ENCODE measurements at places on chromosomes 12 and 14.

DNA sequence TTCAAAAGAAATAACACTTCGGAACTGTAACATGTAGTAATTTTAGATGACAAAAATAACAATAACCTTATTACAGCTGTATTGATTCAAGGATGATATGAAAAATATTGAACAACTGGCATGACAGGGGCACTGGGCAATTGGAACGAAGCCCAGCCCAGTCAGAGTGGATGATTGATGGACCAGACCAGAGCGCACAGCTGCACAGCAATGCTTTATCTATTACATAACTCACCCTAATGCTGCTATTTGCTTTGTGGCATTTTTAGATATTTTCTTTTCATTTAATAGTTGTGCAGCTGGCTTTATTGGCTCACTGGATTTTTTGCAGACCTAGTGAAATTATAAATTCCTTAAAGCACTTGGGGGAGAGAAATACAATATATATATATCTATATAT, 26.9 kb upstream of the FERMT2 start:
- no peak for DNase-seq

GRCh38 chr12:83603106-83603505, 916.4 kb downstream of the TMTC2 start:
- DNase-seq, result no peak

- no peak for DNase-seq
Measured at GRCh38 chr12:100404769-100405407, 48.0 kb downstream of the SLC17A8 start.

DNA sequence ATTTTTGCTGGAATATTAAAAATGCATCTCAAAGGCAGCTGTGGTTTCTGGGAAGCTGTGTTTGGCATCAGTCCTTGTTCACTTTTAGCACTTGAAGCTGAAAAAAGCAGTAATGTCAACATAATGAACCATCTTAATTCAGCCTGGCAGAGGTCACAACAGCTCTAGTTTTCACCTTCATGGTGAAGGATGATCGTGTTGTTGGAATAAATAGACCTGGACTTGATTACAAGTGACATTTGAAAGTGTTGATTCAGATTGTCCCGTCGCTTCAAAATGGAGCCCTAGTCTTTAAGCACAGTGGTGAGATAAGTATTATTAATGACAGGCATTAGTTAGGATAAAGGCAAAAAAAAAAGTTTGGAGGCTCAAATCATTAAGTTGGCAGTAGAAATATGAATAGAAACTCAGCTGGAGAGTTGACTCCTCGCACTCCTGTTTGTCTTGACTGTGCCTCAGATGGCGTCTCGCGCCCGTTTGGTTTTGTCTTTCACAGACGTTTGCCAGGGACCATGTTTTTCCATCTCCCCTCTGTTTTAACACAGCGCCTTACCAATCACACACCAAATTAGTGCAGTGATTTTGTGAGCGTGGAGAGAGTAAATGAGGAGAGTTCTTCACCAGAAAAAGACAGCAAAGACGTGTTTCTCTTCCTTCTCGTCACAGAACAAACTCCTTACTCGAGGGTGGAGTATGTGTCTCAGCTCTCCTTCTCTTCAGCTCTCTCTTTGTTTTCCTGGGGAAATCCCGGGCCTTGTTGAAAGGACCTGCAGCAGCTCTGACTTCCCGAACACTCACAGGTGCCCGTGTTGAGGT, 53.4 kb upstream of the MMP17 start:
- DNase-seq, result no peak

- DNase-seq, result no peak
Measured at GRCh38 chr14:101025131-101025530, 121.6 kb upstream of the RTL1 start.

DNA sequence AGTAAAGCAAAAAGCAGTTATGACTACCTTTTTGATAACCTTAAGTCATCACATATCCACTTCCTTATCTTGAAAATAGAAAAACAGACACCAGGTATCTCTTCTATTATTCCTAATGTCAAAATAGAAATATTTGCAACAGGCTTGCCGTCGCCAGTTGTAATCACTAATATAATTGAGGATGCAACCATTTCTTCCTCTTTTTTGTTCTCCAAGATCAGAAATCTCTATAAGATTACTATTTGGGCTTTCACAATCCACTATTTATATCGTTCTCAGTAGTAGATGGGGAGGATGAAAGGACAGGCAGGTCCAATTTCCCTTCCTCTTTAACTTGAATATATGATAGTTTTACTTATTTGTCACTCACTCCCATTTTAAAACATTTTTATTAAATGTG, 130.2 kb upstream of the HMGA2 start:
- no peak for DNase-seq

DNA sequence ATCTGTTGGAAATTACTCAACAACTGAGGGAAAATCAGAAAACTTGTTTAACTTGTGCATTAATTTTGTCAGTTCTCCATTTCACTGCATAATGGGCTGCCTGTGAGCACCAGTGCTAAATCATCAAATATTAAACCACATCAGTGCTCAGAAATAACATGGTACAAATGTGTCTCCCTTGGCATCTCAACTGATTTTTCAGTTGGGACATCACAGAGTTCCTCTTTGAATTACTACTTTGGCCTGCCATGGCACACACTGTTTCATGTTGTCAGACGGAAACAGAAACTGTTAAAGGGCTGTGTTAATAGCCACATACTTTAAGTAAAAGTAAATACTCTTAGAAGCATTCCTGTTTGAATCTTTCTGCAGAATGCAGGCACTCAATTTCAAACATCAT, 42.1 kb upstream of the STRN3 start:
- no peak for DNase-seq

DNA sequence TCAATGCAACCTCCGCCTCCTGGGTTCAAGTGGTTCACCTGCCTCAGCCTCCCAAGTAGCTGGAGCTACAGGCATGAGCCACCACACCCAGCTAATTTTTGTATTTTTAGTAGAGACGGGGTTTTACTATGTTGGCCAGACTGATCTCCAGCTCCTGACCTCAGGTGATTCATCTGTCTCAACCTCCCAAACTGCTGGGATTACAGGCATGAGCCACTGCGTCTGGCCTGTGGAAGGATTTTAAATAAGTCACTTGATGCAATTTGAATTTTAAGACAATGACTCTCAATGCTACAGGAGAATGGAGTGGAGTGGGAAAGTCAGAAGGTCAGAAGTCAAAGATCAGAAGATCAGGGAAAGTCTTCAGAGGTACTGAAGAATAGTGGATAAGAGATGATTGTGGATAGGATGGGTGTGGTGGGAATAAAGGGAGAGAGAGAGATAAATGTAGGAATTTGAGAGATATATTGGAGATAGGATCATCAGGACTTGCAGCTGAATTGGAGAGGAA, 15.4 kb downstream of the TMEM52B start:
- DNase-seq, result no peak

DNA sequence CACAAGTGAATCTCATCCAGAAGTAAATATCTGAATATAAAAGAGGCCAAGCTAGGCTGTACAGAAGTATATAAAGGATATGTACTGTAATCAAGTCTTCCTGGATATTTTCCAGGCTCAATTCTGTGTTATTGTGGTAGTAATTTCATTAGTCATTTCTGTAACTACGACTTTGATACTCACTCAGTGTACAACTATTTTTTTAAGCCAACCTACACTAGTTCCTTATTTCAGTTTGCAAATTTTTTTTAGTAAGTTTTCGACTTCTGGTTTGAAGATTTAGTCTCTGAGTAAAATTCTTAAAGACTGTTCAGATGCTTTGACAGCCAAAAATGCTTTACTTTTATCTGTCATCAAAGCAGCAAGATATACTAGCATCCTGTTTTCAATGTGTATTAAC, 130.8 kb downstream of the CAPZA3 start:
- no peak for DNase-seq

DNA sequence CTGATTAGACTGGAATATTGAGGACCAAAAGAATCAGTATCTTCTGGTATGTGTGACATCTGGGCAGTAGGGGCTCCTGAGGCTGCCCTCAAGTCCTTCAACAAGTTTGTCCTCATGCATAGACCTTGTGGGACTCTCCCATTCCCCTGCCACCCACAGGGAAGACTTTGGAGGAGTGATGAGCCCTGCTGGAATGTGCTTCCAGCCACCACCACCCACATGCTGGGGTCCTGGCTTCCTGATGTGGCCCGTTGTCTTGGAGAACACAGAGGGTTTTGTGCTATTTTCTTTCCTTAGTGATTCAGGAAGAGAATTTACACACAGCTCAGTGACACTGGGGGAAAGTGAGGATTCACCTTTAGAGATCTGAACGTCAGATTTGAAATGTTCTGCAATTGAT, 29.2 kb upstream of the SEL1L start:
- no peak for DNase-seq

GRCh38 chr12:45273717-45274271, 57.9 kb downstream of the ANO6 start:
- no peak for DNase-seq

DNA sequence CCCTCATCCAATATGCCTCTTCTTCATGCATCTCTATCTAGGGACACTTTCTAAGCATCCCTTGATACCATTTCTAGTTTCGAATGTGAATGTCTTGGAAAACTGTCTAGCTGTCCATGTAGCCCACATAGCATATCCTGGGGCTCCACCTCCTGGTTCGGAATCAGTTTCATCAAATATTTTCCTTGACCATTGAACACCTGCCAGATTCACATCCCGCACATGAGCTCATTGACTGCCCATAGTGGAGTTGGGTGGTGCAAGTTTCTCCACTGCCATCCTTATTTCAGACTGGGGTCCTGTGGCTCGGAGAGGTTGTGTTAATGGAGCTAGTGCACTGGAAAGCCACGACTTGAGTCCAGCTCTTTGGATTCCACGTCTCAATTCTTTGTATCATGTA, 58.6 kb upstream of the TMEM263 start:
- no peak for DNase-seq
